GM12878 (cell line): ENCODE measurements at places on chromosomes 13 and 19. TPM values are rescaled to one million over a fixed set of nuclear protein-coding genes. Genes with fewer than 3 reads are reported as not detected.

- 0 out of 2 replicates have a peak overlapping the region, but pooled peaks have one; percentile 11 for H3K27ac ChIP-seq
- H3K27me3 ChIP-seq: no peaks in the 10 kb centered on the region; the same call in 1 of the 2 replicates
- peak; percentile 48 for DNase-seq
Observed at GRCh38 chr13:24039621-24040475, 120.7 kb upstream of the SPATA13 start.

- no peaks in the 10 kb centered on the region for H3K27me3 ChIP-seq
- DNase-seq: no peak
- H3K4me3 ChIP-seq: no peak overlapping the region
- H3K27ac ChIP-seq: no peak overlapping the region
- H3K36me3 ChIP-seq: peaks cover 2% of the 10 kb centered on the region; the same call in 1 of the 2 replicates
Observed at GRCh38 chr19:18063463-18063862, 23.3 kb downstream of the IL12RB1 start.

DNA sequence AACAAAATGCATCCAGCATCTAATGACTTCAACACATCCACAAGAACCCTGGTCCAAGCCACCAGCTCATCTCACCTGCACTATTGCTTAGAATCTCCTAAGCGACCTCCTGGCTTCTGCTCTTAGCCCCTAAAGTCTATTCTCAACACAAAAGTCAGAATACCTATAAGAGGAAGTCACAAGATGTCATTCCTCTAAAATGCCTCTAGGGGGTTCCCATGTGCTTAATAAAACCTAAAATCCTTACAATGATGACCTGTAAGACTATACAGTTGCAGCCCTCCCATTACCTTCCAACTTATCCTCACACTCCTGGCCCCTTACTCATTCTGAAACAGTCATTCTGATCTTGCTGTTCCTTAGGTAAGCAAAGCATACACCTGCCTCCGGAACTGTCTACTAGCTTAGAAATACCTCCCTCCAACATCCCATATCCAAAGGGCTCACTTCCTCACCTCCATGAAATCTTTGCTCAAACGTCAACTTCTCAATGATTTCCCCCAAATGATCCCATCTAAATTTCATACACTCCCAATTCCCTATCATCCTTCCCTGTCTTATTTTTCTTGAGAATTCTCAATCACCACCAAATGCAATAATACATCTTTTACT lies 10.0 kb downstream of the ATP7B start:
- H3K27ac ChIP-seq: no peak overlapping the region
- H3K4me1 ChIP-seq: no peaks in the 10 kb centered on the region
- no peaks in the 10 kb centered on the region for H3K36me3 ChIP-seq
- no peak overlapping the region for H3K4me3 ChIP-seq

DNA sequence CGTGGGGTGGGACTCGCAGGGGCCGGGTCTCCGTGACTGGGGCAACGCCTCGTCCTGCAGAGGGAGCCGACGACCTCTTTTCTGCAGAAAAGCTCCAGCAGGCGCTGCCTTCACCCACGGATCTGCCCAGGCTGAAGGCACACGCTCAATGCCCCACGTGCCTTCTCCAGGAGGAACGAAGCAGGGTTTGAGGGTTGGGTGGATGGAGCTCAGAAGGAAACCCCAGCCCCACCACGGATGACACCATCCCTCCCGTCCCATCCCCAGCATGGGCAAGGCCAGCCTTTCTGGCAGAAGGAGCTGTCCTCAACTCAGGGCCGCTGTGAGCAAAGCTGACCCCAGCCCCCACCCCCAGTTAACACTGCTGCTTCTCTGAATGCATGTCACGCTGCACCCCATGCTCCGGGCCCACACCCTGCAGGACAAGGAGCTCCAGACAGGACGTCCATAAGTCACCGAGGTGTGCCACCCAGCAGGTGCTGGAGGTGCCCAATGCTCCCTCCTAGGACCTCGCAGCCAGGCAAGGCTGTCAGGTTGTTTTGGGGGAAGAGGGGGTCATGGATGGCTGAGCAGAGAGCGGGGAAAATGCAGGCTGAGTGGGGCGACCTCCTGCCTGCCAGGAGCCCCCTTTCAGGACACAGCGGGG lies 7.4 kb downstream of the C19orf25 start:
- H3K27ac ChIP-seq: no peak overlapping the region
- H3K4me3 ChIP-seq: no peak overlapping the region
- peaks cover 7% of the 10 kb centered on the region for H3K4me1 ChIP-seq
- peaks cover 27% of the 10 kb centered on the region for H3K27me3 ChIP-seq

DNA sequence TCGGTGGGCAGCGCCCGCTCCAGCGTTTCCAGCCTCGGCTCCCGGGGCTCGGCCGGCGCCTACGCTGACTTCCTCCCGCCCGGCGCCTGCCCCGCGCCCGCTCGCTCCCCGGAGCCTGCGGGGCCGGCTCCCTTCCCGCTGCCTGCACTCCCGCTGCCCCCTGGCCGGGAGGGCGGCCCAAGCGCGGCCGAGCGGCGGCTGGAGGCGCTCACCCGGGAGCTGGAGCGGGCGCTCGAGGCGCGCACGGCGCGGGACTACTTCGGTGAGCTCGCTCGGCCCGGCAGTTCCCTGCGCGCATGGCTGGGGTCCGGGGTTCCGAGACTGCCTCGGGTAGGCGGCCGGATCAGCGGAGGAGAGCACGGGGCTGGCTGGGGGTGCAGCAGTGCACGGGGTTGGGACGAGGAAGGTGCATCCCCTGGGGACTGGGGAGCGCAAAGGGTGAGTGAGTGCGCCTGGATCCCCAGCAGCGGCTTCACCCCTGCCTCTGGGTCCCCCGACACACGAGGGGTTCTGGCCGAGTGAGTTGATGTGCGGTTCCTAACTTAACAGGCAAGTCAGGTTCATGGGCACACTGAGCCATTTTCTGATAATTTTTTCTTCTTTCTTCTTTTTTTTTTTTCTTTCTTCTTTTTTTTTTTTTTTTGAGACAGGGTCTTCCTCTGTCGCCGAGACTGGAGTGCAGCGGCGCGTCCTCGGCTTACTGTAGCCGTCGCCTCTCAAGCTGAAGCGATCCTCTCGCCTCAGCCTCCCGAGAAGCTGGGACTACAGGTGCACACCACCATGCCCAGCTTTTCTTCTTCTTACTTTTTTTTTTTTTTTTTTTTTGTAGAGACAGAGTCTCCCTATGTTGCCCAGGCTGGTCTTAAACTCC lies 1.1 kb downstream of the WTIP start:
- no peak overlapping the region for H3K27ac ChIP-seq
- no peak overlapping the region for H3K4me3 ChIP-seq
- no peak for DNase-seq
- H3K4me1 ChIP-seq: no peaks in the 10 kb centered on the region
- H3K36me3 ChIP-seq: no peaks in the 10 kb centered on the region
- peaks cover 2% of the 10 kb centered on the region; the same call in 1 of the 2 replicates for H3K27me3 ChIP-seq

DNA sequence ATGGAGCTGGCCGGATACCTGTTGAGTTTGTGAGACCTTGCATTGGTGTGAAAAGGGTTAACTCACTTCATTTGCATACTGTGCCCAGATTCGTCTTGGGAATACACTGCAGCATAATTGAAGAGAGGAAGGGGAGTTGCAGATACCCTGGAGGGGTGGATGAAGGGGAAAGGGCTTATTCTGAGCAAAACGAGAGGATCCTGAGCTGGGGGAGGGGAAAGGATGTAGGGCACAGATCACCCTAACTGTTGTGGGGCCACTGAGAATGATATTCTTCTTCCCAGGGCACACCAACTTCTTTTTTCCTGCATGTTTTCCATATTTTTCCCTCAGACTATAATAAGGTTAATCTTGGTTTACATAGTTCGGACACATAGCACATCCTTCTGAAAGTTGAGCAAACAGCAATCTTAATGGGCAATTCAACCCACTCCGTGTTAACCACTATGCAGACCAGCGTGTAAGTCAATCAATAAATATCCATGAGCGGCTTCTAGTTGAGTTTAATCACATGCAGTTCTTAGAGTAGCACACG lies 11.7 kb upstream of the PTPRS start:
- no peaks in the 10 kb centered on the region for H3K36me3 ChIP-seq
- no peak for DNase-seq
- no peak overlapping the region for H3K27ac ChIP-seq
- no peaks in the 10 kb centered on the region for H3K27me3 ChIP-seq

DNA sequence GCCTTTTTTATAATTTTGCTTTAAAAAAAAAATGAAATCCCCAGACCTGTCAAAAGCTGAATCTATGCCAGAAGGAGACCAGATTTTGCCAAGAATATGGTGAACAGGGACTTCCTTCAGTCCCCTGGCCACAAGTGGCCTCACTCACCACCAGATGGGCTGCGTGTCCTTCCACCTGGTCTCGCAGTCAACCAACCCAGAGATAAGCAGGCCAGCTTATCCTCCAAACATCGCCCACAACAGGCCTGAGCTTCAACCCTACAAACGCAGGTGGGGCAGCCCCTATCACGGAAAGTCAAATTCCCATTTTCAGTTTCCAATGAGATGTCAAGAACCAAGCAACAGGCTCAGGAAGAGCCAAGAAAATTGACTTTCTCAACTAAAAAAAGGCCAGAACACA lies 30.5 kb downstream of the STK24 start:
- no peaks in the 10 kb centered on the region for H3K27me3 ChIP-seq
- H3K27ac ChIP-seq: no peak overlapping the region
- DNase-seq: no peak

DNA sequence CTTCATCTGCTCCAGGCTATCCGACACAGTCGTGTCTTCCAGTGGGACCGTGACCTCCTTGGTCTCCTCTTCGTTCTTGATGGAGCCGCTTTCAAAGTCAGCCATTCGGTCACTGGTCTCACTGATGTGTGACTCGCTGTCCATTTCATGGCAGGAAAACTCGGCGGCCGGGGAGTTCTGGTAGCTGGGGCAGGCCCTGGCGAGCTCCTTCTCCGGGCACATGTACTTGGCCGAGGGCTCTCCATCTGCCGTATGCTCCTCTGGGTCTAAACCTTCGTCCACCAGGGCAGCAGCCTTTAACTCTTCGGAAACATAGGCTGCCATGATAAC lies 69.8 kb downstream of the TSHZ3 start:
- no peak overlapping the region for H3K27ac ChIP-seq
- no peaks in the 10 kb centered on the region for H3K4me1 ChIP-seq
- H3K36me3 ChIP-seq: no peaks in the 10 kb centered on the region
- H3K4me3 ChIP-seq: no peak overlapping the region
- no peaks in the 10 kb centered on the region for H3K27me3 ChIP-seq
- no peak for DNase-seq

DNA sequence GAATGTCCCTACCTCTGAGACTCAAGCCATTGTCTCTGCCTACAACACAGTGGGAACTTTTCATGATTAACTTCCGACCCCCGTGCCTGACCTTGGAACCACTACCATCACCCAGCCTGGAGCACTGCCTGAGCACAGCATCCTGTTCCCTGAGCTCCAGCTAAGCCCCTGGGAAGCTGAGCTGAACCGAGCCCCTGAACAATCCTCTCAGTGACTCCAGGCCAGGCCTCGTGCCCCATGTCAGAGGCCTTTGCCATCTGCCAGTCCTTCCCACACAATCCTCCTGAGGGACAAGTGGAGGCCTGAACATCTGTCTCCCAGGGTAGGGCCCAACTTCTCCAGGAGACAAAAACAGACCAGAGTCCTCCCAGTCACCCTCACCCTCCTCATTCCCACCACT lies 17.5 kb downstream of the CEACAM3 start:
- no peak for DNase-seq
- H3K27me3 ChIP-seq: no peaks in the 10 kb centered on the region; the same call in 1 of the 2 replicates
- no peaks in the 10 kb centered on the region for H3K36me3 ChIP-seq
- no peak overlapping the region for H3K27ac ChIP-seq
- H3K4me3 ChIP-seq: no peak overlapping the region
- H3K4me1 ChIP-seq: peaks cover 5% of the 10 kb centered on the region

DNA sequence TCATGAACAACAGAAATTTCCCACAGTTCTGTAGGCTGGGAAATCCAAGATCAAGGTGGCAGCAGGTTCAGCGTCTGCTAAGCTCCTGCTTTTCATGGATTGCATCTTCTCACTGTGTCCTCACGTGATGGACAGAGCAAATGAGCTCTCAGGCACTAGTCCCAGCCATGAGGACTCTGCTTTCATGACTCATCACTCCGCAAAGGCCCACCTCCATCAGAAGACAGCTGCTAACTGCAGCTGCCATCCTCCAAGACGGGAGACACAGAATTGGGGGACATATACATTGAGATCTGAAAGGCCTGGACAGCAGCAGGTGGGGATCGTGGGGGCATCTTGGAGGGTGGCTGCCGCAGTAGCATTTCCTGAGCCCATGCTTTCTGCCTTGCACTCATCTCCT lies 44.4 kb upstream of the SPATA13 start:
- H3K4me3 ChIP-seq: no peak overlapping the region
- H3K27me3 ChIP-seq: no peaks in the 10 kb centered on the region; the same call in 1 of the 2 replicates
- H3K27ac ChIP-seq: no peak overlapping the region
- H3K36me3 ChIP-seq: no peaks in the 10 kb centered on the region
- no peaks in the 10 kb centered on the region for H3K4me1 ChIP-seq
- no peak for DNase-seq

Gene C19orf85
- not detected in 2 replicates for polyA plus RNA-seq

- peak overlapping the region; percentile 71 for H3K4me3 ChIP-seq
- peak; percentile 23 for DNase-seq
- no peak overlapping the region for H3K27ac ChIP-seq
- H3K4me1 ChIP-seq: peaks cover 6% of the 10 kb centered on the region
- no peaks in the 10 kb centered on the region for H3K27me3 ChIP-seq
Observed at GRCh38 chr19:3275583-3276340, 51.3 kb downstream of the CELF5 start.

Gene C19orf81
- polyA plus RNA-seq: not detected in 2 replicates

GRCh38 chr13:76216729-76217128 lies 580.6 kb downstream of the LMO7 start:
- H3K4me1 ChIP-seq: no peaks in the 10 kb centered on the region
- H3K36me3 ChIP-seq: no peaks in the 10 kb centered on the region
- no peaks in the 10 kb centered on the region for H3K27me3 ChIP-seq
- H3K27ac ChIP-seq: no peak overlapping the region
- H3K4me3 ChIP-seq: no peak overlapping the region

GRCh38 chr19:3606174-3606689 lies 443 bp downstream of the TBXA2R start:
- H3K27me3 ChIP-seq: no peaks in the 10 kb centered on the region
- no peak for DNase-seq
- peaks cover 12% of the 10 kb centered on the region for H3K4me1 ChIP-seq

Gene PTH2
- polyA plus RNA-seq: not detected in 2 replicates

DNA sequence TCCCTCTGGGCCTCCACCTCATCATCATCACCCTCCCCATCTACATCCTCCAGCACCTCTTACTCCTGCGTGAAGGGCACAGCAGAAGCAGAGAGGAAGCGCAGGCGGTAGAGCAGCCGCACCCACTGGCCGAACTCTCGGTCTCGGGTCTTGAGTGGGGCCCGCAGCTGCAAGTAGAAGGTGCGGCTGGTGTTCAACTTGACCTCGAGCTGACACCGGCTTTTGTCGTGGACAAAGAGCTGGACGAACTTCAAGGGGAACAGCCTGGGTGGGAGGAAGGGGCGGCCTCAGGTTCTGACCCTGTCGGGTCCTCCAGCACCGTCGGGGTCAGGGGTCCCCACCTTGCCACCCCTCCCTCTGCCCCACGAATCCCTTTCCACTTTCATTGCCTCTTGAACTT lies 8.7 kb upstream of the EMC10 start:
- H3K36me3 ChIP-seq: no peaks in the 10 kb centered on the region
- H3K4me1 ChIP-seq: no peaks in the 10 kb centered on the region
- DNase-seq: no peak
- no peaks in the 10 kb centered on the region for H3K27me3 ChIP-seq
- H3K4me3 ChIP-seq: no peak overlapping the region

Gene KLK8
- not detected in 2 replicates for polyA plus RNA-seq

- DNase-seq: no peak
- no peaks in the 10 kb centered on the region for H3K36me3 ChIP-seq
- no peaks in the 10 kb centered on the region for H3K27me3 ChIP-seq
- H3K4me3 ChIP-seq: no peak overlapping the region
Observed at GRCh38 chr19:3586707-3587346, 1.5 kb downstream of the GIPC3 start.

- H3K27ac ChIP-seq: no peak overlapping the region
- no peaks in the 10 kb centered on the region for H3K27me3 ChIP-seq
- H3K4me3 ChIP-seq: no peak overlapping the region
- no peaks in the 10 kb centered on the region for H3K36me3 ChIP-seq
- no peaks in the 10 kb centered on the region for H3K4me1 ChIP-seq
Observed at GRCh38 chr13:113121928-113122471, 599 bp upstream of the F10 start.
